ENCODE measurements at places on chromosomes 2 and 18. TPM values are rescaled to one million over a fixed set of nuclear protein-coding genes. Genes with fewer than 3 reads are reported as not detected.

Gene MRO
- 0.16 TPM for total RNA-seq

Gene TOGARAM2
- 0.08 TPM for total RNA-seq

Gene MOCOS
- total RNA-seq: 2.7 TPM

Gene GALNT13
- 9.9 TPM for total RNA-seq

Gene BIN1
- total RNA-seq: 32.8 TPM

Gene TWIST2
- total RNA-seq: 18.6 TPM

Data from A549 treated with CpdA at 1 μM for 4 hours (cell line).